NCI-H1105 treated with DMSO at 0.1 percent for 48 hours (cell line): ENCODE measurements at places on chromosomes 13 and 19.

DNA sequence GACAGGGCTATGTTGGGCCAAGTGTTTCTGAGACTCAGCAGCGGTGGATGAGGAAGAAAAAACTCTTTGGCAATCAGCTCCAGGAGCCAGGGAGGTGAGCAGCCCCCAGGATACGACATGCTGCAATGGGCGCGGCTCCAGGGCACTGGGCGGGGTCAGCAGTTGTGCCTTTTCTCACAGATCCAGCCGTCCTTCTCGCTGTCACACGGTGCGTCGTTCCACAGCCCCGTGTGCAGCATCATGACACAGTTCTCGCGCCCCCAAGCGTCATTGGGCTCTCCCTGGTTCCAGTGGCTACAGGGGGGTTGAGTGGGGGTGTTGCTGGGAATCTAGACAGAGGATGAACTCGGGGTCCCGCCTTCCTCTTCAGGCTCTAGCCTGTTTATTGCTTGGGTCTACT is 2.7 kb downstream of the CLEC4G start:
- DNase-seq: peak; percentile 21

DNA sequence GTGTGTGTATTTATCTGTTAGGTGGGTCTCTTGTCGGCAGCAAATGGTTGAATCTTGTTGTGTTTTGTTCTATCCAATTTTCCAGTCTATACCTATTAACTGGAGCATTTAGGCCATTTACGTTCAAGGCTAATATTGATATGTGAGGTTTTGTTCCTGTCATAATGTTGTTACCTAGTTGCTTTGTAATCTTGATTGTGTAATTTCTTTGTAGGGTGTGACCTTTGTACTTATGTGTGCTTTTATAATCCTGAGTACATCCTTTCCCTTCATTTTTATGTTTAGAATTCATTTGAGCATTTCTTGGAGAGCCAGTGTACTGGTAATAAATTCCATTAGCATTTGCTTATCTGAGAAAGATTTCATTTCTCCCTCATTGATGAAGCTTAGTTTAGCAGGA is 83.0 kb upstream of the MIR17HG start:
- no peak for DNase-seq

- DNase-seq: peak; percentile 24
Observed at GRCh38 chr13:77698201-77699058, 943 bp downstream of the SLAIN1 start.

- no peak for DNase-seq
Observed at GRCh38 chr13:29721766-29722165, 126.3 kb upstream of the SLC7A1 start.

GRCh38 chr13:96785986-96786385 is 208.3 kb downstream of the OXGR1 start:
- DNase-seq: no peak

- DNase-seq: no peak
Observed at GRCh38 chr19:43610493-43610892, 1.4 kb upstream of the SRRM5 start.
